NCI-H526 treated with DMSO at 0.1 percent for 48 hours (cell line): ENCODE measurements at places on chromosomes 13 and 19.

GRCh38 chr13:105159841-105160240 lies 1375.6 kb downstream of the EFNB2 start:
- DNase-seq = no peak

DNA sequence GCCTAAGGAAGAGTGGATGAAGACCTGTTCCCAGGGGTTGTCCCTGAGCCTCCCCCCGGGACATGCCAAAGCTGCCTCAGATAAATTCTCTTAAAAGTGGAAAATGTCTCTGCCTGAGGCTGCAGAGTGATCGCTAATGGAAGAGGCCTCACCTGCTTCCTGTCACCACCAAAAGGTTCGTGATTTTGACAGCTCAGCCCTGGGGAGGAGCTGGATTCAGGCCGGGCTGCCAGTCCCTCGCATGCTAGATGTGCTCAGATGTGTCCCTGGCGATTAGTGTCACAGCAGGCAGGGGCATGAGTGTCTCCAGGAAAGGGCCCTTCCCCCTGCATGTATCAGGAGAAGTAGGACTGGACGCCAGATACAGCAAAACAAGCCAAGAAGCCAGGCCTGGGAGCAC lies 626.5 kb downstream of the UQCRFS1 start:
- DNase-seq = no peak

DNA sequence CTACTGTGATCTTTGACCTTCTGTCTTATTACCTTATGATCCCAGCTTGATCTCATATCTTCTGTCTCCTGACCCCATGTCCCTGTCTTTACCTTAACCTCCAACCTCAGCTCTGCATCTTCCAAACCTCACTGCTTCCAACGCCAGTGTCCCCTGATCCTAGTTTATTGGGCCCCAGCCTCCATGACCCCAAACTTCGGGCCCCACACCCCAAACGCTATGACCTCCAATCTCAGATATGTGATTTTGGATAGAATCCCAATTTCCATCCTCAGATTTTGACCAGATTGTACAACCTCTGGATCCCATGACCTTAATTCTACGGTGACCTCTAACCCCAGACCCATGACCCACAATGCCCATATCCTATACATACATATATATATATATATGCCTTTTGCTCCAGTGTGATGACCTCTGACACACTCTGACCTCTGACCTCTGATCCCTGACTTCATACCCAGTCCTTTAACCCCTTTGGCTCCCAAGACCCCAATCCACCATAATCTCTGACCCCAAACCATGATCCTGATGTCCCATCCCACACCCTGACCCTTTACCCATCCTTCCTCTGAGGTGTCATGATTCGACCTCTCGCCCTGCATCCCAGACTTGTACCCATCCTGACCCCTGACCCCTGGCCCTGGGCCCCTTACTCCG lies 3.5 kb downstream of the KLK12 start:
- no peak for DNase-seq

DNA sequence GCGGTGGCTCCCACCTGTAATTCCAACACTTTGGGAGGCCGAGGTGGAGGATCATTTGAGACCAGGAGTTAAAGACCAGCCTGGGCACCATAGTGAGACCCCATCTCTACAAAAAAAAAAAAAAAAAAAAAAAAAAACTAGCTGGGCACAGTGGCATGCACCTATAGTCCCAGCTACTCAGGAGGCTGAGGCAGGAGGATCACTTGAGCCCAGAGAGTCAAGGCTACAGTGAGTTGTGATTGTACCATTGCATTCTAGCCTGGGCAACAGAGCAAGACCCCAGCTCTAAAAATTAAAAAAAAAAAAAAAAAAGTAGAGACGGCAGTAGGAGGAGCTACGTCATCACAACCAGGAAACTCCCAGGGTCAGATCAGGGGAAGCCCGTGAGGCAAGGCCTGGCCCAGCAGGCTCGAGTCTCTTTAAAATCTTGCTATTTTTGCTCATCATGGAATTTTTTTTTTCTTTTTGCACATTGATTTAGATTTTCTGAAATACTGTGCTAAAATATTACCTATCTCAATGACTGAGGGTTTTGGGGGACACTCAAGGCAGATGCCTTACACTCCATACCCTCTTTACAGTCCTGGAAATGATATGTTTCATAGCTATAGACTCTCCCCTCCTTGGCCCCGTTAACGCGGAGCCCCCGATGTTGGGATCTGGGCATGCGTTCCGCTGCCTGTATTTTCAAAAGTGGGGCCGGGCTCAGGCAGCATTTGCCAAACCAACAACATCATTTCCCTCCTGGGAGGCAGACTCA lies 44.4 kb upstream of the USE1 start:
- no peak for DNase-seq

GRCh38 chr19:13134626-13135025 lies 15.5 kb downstream of the STX10 start:
- no peak for DNase-seq

DNA sequence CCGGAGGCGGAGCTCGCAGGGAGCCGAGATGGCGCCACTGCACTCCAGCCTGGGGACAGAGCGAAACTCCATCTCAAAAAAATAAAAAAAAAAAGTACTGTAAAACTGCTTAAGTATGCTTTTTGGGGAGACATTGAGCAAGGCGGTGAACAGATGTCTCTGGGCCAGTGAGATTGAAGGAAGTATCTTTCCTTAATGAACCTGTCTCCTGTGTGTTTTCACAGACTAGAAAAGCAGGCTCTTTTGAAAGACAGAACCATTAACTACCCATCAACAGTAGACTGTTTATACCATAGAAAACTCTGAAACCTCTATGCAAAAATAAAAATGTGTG lies 1.5 kb upstream of the ECH1 start:
- no peak for DNase-seq

DNA sequence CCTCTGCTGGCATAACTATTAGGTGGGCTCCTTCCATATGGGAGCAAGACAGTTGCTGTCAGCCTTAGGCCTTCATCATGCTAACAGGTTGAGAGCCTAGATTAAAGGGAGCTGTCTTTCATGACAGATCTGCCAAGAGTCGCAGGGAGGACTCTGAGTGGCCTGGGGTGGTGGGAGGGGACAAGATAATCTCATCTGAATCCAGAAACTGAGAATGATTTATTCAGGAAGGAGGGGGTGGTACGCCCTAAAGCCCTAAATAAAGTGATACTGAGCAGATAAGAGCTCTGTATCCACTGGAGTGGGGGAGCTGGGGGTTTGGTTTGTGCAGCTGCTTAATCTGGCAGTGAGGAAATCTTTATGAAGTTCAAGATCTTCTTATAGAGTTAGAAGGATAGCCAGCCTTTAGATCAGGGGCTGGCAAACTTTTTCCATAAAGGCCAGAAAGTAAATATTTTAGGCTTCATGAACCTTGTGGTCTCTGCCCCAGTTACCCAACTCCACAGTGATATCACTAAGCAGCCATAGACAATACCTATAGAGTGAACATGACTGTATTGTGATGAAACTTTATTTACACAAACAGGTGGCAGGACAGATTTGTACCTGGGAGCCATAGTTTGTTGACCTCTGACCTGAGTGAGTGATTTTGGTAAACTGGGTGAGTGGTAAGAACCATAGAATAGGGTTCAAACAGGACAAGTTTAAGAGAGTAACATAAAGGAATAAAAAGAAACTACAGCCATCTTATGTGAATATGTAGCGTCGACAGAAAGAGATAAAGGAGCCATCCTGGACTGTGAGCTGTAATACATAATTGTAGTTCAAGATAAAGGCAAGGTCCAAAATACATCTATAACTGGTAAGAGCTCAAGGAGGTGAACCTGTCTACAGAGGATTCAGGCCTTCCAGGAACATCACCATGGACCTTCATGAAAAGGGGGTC lies 9.8 kb upstream of the STK24 start:
- DNase-seq = no peak

GRCh38 chr13:28451482-28452217 lies 43.3 kb downstream of the FLT1 start:
- DNase-seq = no peak

DNA sequence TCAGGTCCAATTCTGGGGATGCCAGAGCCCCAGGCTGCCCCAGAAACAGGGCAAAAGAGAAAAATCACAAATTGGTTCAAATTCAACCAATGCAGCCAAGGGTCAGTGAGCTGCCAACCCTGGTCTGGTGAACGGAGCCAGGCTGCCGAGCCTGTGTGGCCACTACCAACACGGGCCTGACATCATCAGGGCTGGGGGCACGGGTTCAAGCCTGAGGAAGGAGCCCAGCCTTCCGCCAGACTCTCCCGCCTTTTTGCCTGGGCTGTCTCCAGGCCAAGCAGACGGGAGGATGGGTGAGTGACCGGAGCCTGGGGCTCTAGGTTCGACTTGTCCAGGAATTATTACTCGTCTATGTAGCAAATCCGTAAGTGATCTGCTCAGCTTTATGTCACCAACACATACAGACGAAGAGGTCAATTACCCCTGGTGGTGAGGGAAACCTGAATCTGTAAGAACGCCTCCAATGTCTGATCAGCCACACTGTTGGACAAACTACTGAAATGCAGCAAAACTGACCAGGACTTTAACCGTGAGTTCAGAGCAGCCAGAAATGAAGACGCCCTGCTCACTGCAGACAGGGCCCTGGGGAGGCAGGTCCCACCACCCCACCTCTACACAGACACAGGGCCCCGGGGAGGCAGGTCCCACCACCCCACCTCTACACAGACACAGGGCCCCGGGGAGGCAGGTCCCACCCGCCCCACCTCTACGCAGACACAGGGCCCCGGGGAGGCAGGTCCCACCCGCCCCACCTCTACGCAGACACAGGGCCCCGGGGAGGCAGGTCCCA lies 31.8 kb downstream of the RAB20 start:
- no peak for DNase-seq

- no peak for DNase-seq
Measured at GRCh38 chr13:111202745-111203144, 87.6 kb downstream of the ARHGEF7 start.

GRCh38 chr13:110538632-110539031 lies 22.9 kb downstream of the RAB20 start:
- no peak for DNase-seq

DNA sequence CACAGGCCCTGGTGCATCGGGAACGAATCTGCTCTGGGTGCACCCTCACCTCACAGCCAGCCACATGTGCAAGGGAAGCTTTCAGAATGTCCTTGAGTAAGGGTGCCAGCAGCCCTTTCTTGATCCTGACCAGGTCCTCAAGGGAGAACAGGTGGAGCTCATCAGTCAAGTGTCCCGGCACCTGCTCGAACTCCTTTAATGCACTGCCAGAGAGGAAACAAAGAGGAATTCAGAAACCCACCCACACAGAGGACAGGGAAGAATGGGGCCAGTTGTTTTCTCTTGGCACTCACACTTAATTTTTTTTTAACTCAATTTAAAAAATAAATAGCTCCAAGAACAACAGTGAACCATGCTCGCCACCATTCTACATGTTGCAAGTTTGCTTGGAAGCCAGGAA lies 41.7 kb downstream of the RUBCNL start:
- DNase-seq = no peak

DNA sequence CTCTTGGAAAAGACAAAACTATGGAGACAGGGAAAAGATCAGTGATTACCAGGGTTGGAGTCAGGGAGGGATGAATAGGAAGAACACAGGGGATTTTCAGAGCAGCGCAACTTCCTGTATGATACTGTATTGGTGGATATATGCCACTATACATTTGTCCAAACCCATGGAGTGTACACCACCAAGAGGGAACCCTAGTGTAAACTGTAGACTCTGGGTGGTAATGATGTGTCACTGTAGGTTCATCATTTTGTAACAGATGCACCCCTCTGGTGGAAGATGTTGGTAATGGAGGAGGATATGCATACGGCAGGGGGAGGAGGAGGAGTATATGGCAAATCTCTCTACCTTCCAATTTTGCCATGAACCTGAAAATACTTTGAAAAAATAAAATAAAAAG lies 68.1 kb downstream of the UFM1 start:
- DNase-seq = no peak

GRCh38 chr13:52712385-52712784 lies 27.2 kb downstream of the CNMD start:
- DNase-seq = no peak

- DNase-seq = no peak
Measured at GRCh38 chr13:36430247-36431203, 1.8 kb upstream of the CCNA1 start.

DNA sequence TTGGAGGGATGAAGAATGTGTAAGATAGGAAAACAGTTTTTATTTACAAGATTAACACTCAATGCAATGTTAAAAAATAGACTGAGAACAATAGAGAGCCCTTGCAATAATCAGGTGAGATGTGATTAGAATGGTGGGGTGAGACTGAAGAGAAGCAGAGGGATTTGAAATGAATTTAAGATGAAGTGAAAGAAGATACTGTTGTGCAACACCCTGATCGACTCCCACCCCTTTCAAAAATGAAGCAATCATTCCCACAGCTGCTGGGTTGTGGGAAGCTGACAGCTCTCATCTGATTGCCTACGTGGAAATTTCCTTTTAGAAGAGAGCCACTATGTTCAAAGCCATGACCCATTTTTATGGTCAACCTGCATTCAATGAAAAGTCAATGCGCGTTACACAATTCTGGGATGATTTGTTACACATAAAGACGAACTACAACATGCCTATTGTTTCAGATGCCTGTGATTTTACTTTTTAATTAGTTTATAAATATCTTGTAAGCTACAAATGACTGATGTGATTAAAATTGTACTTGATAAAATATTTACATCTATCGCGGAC lies 1374.8 kb downstream of the PCDH9 start:
- no peak for DNase-seq

GRCh38 chr13:94343243-94343585 lies 136.3 kb downstream of the DCT start:
- no peak for DNase-seq
